Activated CD8-positive, alpha-beta memory T cell treated with anti-CD3 and anti-CD28 coated beads, Interleukin-2, amount 50 U/mL, for 4 hours (primary cell): ENCODE measurements at places on chromosomes 11 and 22.

GRCh38 chr11:93196816-93197379 is 893 bp downstream of the SLC36A4 start:
- DNase-seq, result no peak

- DNase-seq, result no peak
Observed at GRCh38 chr11:3781423-3781822, 15.9 kb downstream of the NUP98 start.

GRCh38 chr11:7593481-7593880 is 79.7 kb downstream of the PPFIBP2 start:
- DNase-seq, result no peak

GRCh38 chr22:23066200-23067022 is 3.9 kb upstream of the GNAZ start:
- DNase-seq, result peak; percentile 5

GRCh38 chr11:115184901-115185300 is 319.3 kb downstream of the CADM1 start:
- DNase-seq, result no peak

GRCh38 chr11:117287668-117288067 is 3.5 kb upstream of the BACE1-AS start:
- DNase-seq, result no peak

GRCh38 chr11:82174610-82175009 is 559.1 kb downstream of the FAM181B start:
- no peak for DNase-seq

DNA sequence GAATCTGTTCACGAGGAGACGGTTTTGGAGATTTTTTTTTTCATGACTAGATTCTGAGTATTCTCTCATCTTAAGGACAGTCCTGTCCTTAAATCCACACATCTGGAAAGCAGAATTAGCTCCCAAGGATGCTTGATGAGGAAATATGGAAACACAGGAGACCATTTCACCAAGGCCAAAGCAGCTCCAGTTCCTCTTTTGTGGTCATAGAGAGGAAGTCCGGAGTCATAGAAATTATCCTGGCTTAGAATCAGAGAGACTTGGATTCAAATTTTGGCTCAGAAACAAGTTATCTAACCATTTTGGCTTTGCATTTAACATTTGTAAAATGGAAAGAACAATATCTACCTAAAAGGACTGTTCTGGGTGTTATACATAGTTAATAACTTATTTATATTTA is 7.3 kb upstream of the TEAD1 start:
- DNase-seq, result no peak

DNA sequence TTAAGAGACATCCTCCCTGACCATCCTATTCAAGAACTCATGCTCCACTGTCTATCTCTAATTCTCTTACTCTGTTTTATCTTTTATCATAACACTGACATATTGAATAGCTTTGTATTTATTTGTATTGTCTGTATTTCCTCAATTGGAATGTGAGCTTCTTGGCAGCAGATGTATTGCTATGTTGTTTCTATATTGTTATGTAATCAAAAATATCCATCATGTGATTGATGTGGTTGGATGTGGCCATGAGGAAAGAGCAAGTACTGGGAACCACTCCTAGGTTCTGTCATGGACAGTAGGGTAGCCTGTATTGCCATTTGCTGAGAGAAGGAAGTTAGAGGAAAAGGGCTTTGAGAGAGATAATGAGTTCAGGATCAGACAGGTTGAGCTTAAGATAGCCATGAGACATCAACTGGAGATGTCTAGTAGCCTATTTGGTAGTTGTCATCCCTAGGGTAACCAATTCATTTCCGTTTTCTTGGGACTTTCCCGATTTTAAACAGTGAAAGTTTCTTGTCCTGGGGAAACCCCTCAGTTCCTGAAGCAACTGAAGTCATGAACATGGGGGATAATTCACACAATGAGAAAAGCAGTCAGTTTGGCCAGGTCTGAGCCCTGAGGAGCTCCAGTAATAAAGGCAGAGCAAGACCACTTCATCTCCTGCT is 404.5 kb downstream of the INSC start:
- no peak for DNase-seq

DNA sequence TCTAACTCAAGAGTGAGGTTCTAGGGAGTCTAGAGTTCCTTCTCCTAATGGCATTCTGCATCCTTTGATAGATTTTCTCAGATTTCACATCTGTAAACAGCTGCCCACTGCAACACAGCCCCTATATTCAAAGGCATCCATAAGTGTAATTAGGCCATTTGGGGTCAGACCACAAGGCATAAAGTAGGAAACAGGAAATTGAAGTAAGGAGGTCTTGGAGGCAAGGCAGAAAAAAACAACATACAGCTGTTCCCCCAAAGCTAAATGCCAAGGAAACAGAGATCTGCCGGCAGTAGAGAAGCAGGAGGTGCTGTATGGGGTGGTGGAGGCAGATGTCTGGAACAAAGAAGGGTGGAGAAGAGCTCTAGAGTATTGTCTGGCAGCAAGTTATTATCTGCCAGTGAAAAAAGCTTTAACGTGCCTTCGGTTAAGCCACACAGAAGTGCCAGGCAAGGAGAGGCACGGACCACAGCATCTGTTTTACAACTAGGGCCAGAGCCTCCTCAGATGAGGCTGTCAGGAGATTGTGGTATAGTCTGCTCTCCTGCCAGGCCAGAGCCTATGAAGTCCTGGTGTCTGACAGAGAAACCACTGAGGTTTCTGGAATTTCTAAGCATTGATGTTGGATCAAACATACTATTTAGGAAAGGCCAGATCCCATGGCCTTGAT is 100.2 kb upstream of the CHRM4 start:
- no peak for DNase-seq

- DNase-seq, result no peak
Observed at GRCh38 chr11:66850235-66850587, 6.7 kb upstream of the LRFN4 start.

- no peak for DNase-seq
Observed at GRCh38 chr11:86955111-86955360, 159 bp downstream of the FZD4 start.

DNA sequence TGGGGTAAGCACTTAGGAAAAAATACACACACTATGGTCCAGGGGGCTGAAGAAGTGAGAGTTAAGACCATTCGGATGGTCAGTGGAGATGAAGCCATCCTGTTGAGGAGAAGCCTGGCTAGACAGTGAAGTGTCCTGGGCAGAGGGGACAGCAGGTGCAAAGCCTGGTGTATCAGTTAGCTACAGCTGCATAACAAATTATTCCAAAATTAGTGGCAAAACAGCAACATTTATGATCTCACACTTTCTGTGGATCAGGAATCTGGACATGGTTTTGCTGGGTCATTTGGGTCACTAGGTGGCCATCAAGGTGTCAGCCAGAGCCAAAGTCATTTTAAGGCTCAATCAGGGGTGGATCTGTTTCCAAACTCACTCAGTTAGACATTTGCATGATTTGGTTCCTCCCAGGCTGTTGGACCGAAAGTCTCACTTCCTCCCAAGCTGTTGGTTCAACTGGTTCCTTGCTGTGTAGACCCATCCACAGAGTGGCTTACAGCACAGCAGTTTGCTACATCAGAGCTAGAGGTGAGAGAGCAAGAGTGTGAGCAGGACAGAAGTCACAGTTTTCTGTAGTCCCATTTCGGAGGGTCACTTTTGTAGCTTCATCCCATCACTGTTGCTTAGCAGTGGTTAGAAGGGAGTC is 80.1 kb upstream of the ALX4 start:
- no peak for DNase-seq

GRCh38 chr22:43148581-43148980 is 2.8 kb upstream of the TSPO start:
- no peak for DNase-seq

DNA sequence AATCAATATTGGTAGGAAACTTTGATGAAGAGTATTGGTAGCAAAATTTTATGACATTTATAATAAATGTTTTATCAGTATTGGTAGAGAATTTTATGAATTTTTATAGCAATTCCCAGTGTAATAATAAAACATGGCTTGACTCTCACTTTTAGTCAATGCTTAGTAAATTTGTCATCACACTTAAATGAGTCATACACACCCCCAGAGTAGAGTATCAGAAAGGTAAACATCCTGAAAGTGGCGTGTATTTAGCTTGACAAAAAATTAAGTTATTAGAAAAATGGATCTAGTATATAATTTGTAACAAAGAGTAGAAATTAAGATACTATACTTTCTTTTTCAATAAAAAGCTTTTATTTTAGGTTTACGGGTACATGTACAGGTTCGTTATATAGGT is 2.6 kb downstream of the MS4A3 start:
- no peak for DNase-seq

DNA sequence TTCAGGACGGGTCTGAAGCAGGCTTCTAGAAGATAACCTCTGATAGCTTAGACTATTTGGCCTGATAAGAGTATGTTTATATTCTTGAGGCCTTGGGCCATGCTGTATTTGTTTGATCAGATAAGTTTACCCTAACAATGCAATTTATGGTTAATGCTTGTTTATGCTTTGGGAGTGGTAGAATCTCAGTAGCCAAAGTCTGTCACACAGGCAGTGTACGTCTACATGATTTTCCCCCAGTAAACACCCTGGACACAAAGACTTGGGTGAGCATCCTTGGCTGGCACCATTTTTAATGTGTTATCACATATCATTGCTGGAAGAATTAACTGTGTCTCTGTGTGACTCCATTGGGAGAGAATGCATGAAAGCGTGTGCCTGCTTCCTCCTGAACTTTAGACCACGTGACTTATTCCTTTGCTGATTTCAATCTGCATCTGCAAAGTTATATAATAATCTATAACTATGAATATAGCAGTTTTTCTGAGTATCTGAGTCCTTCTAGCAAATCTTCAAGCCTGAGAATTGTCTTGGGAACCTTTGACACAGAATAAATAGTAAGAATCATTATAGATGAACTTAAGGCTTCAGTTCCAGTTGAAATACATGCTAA is 172.4 kb downstream of the CASP12 start:
- no peak for DNase-seq

DNA sequence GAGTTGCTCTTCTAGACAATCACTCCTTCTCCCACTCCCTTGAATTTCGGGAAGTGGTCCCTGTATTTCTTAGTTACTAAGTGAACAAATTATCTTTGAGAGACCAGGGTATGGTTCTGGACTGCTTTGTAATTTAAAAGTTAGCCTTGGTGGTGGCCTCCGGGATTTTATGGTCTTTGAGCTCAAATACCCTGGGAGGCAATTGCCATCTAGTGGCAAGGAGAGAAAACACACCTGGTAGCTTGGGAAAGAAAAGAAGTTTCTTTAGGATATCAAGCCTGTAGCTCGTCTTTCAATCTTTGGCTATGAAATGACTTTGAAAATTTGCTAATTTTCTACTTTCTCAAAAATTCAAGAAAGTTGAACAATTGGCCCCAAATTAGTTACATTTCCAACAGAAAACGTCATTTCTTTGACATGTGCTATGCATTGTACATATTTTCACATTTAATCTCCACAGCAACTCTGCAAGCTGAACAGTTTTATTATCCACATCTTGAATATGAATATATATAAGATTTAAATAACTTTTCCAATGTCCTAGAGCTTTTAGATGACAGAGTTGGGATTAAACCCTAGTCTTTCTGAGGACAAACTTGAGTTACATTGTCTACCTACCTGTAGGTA is 39.1 kb downstream of the MMP27 start:
- DNase-seq, result no peak

DNA sequence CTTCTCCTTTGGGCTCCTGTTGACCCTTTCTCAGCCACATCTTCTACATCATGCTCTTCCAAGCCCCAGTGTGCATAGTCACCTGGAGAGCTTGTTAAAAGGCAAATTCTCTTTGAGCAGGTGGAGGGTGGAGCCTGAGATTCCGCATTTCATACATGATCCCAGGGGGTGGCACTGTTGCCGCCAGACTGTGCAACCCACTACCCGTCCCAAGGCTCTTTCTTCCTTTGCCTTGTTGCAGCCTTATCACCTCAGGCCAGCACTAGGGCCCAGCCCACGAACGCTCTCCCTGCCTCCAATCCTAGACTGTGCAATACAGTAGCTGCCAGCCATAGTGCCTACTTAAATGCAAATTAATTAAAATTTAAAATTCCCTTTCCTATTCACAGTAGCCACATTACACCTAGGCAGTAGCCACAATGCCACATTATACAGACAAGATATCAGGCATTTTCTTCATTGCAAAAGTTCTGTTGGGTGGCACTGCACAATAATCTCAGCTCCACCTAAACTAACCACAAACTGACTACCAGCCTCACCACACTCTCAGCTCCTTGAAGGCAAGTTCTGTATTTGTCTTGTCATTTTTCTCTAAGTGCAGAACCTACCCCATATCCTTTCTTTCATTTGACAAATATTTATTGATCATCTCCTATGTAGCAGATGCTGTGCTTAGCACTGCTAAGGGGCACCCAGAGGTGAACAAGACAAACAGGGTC is 4.6 kb upstream of the KCNJ5 start:
- no peak for DNase-seq

- no peak for DNase-seq
Observed at GRCh38 chr11:66409226-66409625, 11.6 kb upstream of the NPAS4 start.

DNA sequence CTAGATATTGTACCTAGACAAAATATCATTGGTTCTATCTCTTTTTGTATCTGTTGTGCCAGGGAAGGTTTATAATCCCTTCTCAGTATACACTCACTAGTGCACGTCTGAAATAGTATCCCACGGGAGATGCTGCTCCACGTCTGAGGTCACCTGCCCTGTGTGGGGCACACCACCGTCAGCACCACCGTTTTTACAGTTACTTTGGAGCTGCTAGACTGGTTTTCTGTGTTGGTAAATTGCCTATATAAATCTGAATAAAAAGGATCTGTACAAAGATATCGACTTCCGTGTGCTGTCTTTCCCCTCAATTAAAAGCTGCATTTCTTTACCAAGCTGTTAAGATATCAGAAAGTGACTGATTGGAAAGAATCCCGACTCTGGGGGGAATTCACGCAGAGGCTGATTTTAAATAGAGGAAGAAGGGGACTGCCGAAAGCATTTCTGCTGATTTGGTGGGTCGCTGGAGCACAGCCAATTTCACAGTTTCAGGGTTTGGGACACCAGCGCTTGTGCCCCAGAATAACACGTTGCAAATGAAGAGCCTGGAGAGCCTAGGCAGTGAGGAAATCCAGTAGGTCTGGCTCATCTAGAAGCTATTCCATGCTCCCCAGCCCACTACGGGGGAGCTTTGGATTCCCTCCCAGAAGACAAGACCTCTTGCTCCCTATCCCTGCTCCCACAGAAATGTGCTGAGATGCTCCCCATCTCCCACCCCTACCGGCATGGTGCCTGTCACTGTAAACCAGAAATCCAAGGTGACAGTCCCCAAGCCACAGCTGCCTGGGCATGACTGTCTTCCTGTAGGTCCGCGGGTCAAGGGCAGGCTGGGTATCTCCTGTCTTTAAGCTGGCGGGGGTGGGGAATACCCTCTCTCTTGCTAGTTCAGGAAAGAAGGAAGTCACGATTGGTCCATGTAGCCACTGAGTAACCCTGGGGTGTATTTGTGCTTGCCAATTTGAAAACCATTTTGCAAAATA is 12.7 kb upstream of the MYO18B start:
- DNase-seq, result no peak

- no peak for DNase-seq
Observed at GRCh38 chr11:100555931-100556330, 131.2 kb upstream of the ARHGAP42 start.

- no peak for DNase-seq
Observed at GRCh38 chr11:131840545-131840944, 470.1 kb downstream of the NTM start.

GRCh38 chr11:1781593-1781975 is 17.9 kb upstream of the CTSD start:
- no peak for DNase-seq
